ENCODE measurements at places on chromosomes 3 and 15. TPM values are rescaled to one million over a fixed set of nuclear protein-coding genes. Genes with fewer than 3 reads are reported as not detected.

DNA sequence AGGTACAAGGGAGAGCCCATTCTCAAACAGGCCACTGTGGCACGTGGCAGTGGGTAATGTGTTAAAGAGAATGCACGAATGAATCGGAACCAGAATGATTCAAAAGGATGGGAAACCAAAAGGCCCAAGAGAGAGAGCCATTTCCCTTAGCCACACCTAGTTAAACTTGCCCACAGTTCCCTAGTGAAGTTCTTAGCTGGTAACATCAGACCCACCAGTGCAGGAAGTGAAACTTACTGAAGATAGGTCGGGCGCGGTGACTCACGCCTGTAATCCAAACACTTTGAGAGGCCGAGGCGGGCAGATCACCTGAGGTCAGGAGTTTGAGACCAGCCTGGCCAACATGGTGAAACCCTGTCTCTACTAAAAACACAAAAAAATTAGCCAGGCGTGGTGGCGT, 97.1 kb downstream of the MEX3B start:
- no peak for DNase-seq

GRCh38 chr3:171831936-171832335, 11.2 kb upstream of the TMEM212 start:
- DNase-seq = no peak

- no peak for DNase-seq
Observed at GRCh38 chr15:90270502-90271150, 5.2 kb downstream of the NGRN start.

- no peak for DNase-seq
Observed at GRCh38 chr15:65996901-65997300, 127.6 kb downstream of the RAB11A start.

GRCh38 chr3:54366839-54367238, 244.5 kb downstream of the CACNA2D3 start:
- DNase-seq = no peak

DNA sequence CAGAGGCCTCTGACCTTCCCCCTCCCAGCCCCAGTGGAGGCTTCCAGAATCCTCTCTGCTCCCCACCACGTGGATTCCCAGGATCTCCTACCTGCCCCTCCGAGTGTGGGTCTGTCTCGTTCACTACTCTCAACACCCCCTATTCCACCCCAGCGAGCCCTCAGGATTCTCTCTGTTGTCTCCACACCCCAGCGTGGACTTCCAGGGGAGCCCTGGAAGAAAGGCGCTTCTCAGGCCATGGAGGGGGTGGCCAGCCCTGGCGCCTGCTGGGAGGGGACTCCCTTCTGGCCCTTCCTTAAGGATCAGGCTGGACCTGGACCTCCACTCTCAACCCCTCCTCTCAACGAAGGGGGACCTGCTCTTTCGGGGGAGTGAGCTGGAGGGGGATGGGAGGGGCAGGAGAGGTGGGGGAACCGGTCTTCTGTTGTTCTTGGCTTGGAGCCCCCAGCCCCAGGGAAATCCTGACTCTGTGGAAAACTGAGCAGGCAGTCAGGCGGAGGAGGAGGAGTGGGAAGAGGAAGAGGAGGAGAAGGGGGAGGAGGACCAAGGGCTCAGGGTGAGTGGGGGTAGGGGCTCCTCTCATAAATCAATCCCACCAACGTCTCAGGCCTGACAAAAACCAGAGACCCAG, 32.9 kb downstream of the EPHB3 start:
- no peak for DNase-seq

DNA sequence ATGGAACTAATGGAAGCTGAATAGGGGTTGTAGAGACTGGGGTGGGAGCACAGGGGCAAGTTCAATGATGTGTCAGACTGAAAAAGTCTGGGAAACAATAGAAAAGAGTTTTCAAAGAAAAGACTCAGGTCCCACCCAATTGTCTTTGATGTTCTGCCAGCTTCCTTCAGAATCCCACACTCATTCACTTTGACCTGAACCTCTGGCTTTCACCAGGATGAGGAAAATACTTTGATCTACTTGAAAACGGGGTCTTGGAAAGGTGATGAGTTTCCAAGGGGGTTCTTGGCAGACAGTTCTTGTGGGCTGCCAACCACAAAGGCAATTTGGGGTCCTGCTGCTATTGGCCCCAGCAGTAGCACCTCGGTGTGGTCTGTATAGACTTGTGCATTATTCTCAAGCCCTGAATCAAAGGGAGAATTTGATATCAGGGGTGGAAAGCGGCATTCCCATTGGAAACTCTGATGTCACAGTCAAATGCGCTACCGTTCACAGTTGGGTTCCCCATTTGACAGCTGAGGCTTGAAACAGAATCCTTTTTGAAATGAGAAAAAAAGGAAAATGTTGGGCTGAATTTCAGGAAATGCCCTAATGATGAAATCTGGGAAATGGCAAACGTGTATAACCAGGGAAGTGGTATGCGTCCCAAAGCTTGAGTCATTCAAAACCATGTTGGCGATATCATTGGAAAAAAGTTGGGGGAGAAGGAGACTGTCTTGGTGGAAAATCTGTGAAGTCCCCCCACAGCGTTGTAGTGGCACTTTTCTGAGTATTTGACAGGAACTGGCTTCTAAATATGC, 229.2 kb upstream of the LRTM1 start:
- no peak for DNase-seq

GRCh38 chr3:193868590-193868989, 267.4 kb upstream of the HES1 start:
- DNase-seq = no peak

DNA sequence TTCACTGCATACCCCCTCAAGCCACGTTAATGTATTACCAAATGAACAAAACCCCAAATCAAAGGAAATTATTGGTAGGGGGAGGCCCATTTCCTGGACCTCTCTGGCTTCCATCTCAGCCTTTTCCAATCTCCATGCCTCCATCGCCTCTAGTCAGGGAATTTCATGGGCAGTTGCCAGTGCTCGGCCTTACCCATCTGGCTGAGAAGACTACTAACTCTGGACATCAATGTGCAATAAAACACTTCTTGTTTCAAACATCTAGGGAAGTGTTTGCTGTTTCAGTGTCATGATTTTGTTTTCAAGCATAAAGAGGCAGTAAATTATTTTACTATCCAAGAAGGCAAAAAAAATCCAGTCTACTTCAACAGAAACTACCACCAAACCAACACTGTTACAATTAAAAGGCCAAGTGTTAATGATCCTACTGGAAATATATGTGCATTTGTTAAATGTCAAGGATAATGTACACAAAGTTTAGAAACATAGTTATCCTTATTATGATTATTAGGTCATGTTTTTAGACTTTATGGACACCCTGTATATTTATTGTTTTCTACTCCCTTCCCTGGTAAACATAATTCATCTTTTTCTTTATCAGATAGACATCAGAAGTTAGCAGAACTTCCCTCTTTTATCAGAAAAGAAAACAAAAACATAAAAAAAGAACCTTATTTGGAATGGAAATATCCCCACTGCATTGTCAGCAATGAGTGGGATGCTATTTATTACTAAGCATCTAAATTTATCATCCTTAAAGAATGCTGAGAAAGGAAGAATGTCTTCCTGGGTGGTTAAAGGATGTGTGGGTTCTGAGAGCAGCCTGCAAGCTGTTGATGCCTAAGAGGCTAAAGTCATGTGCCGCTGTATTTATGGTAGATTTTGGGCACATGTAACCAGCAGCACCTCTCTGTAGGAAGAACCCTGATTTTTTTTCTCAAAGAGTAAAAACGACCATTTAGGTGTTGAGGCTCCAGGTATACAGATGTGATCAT, 15.2 kb downstream of the LDHAL6B start:
- DNase-seq = no peak

DNA sequence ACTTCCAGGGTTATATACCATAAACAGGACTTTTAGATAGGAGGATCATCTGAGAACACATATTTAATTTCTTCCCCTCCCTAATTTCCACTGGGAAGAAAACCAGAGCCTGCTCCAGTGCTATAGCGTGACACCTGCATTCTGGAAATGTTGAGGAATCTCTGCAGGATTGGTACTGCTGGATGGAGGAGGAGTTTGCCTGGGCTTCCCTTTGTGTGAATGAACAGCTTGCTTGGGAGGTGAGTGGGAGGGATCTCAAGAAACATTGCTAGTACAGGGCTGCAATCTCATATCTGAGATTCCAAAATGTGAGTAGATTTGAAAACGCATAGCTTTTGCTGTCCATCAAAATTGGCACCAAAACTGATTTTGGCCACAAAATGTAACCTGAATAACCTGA, 295.9 kb upstream of the RGMA start:
- no peak for DNase-seq

DNA sequence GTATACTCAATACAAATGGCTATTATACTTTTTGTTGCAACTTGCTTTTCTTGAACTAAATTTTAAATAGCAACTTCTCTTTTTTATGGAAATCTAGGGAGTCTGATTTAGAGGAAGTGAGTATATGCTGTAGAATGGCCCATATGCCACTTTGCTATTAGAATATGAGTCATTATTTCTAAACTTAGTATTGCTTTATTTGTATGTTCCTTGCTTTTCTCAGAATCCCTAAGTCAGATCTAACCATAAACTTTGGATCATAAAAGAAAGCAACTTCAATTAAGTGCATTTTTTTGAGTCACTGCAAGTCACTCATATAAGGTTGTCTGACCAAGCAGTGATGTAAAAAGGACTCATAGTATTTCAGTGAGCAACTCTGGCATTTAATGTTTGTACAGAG, 17.5 kb upstream of the SPTSSB start:
- DNase-seq = no peak

DNA sequence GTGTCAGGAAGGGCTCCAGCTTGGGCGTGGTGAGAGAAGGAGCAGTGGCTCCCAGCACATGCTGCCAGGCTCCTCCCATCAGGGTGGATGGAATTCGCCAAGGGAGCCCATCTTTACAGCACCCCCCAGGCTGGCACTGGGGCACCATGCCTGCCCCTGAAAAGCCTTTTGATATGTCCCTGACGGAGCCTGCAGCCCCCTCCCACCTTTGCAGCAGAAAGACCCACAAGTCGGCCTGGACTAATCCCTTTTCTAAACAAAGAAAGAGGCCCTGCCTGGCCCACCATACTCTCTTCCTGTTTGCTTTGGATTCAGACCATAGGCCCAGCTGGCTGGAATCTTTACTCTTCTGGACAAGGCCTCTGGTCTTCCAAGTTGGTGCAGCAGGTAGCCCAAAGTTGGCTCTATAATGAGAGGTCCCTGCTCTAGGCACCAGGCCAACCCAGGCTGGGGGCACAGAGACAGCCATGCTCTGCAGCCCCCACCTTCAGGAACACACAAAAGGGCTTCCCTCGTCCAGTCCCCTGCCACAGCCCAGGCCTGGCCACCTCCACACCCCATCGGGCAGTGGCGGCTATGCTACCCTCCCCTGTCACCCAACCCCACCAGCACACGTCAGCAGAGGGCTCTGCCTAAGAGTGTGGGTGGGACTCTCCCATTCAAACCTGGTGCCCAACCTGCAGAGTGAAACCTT, 5.4 kb downstream of the ANPEP start:
- no peak for DNase-seq

GRCh38 chr3:129598000-129598381, 8.5 kb downstream of the PLXND1 start:
- no peak for DNase-seq

DNA sequence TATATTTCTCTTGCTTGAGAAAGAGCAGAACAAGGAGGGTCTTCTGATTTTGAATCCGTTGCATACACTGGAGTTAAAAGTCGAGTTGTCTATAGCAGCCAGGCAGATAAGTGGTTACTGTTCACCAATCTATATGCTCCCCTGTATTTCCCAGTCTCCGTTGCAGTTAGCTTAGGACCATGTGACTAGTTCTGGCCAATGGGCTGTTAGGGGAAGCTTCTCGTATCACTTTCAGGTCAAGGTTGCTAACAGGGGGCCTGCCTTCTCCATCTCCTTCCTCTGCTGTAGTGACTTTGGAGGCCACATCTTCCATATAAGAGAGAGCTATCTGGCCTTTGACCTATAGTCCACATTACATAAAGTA, 188.5 kb upstream of the KBTBD8 start:
- DNase-seq = no peak

- no peak for DNase-seq
Observed at GRCh38 chr3:31247850-31248562, 284.7 kb upstream of the STT3B start.

DNA sequence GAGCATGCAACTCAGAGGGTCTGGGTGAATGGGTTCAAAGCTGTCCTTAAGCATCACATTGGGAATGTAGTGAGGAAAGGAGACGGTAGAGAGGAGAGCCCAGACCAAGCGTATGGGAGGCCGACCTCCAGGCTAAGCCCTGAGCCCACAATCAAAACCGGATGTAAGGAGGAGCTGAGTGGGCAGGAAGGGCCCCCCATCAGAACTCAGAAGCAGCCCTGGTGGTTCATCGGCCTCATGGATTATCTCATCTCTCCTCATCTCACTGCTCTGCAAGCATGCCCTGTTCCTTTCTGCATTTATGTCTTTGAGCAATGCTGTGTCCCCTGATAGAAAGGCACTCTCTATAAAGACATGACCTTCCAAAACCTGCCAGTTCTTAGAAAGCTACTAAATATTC, 6.2 kb downstream of the HDC start:
- DNase-seq = no peak

DNA sequence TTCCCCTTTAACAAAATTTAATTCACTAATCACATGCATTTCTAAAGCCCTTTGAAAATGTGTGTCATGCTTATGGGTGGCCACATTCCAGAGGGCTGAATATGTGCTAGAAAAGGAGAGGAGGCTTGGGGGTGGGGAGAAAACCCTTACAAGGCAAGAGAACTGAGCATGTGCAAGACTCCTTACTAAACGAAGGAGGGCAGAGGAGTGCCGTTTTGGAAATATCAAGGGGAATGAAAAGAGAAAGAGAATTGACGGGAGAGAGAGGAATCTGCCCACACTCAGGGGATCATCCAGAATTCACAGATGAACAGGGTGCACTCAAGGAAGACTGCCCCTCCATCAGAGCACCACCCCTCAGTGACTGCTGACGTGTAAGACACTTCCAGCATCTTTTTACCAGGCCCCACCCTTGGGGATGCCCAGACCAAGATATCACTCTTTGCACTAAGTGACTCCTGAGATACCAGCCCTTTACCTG, 37.9 kb upstream of the TSC22D2 start:
- no peak for DNase-seq

GRCh38 chr3:38043486-38043885, 4.5 kb downstream of the DLEC1 start:
- no peak for DNase-seq

- no peak for DNase-seq
Observed at GRCh38 chr3:67551361-67552016, 102.9 kb downstream of the SUCLG2 start.

Gene TRPM1
- total RNA-seq = not detected

Gene CILP
- 0.28 TPM for total RNA-seq

Gene GNAT1
- not detected for total RNA-seq

Gene MITF
- total RNA-seq = 0.18 TPM

Gene CLDN16
- not detected for total RNA-seq

Gene CPN2
- total RNA-seq = 0.13 TPM

Gene KLHL24
- total RNA-seq = 90.5 TPM

Gene SERPINI2
- not detected for total RNA-seq

Gene ITPKA
- 0.38 TPM for total RNA-seq

Gene AMIGO3
- total RNA-seq = 0.26 TPM

Gene LMAN1L
- 0.44 TPM for total RNA-seq

Gene CCR1
- total RNA-seq = 0.43 TPM

Gene CIB2
- total RNA-seq = 2.2 TPM

Gene SPESP1
- total RNA-seq = 0.33 TPM

Gene TM4SF4
- 0.86 TPM for total RNA-seq

Gene KNL1
- total RNA-seq = 3.8 TPM
